ENCODE measurements at places on chromosomes 7 and 10.

GRCh38 chr7:55339033-55340000 is 25.8 kb upstream of the LANCL2 start:
- no peak for DNase-seq

GRCh38 chr7:1825897-1826741 is 156.0 kb downstream of the ELFN1 start:
- peak; percentile 47 for DNase-seq

GRCh38 chr10:68560186-68560942 is at the start of gene TET1:
Gene TET1 (plus strand): TSS chr10:68560337. CDS start chr10:68572339, 12,002 bp downstream.
- peak; percentile 93 for DNase-seq

DNA sequence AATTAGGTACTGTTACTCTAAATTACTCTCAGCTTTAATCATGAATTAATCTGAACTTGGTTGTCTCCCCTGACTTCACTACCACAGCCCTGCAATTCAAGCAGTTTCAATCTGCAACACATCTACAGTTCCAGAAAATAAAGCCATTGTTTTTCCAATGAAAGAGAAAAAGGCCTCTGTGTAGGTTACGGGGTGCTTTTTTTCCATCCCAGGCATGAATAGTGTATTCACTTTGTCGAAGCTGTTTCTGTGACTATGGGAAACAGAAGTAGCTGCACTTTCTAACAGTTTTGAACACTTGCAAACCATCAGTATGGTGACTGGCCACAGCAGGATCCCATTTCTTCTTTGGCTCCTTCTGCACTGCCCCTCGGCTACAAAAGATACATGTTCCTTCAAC is 460.2 kb downstream of the GRM8 start:
- no peak for DNase-seq

Measured in H7 (cell line).